Activated CD8-positive, alpha-beta T cell treated with anti-CD3 and anti-CD28 coated beads, Interleukin-2, amount 10 ng/mL, durations not matched to agents 7 days and 5 days (primary cell): ENCODE measurements at places on chromosomes 7 and 10.

- no peaks in the 10 kb centered on the region for H3K27me3 ChIP-seq
- H3K4me1 ChIP-seq = peaks cover 8% of the 10 kb centered on the region
- H3K4me3 ChIP-seq = no peak overlapping the region
- H3K36me3 ChIP-seq = no peaks in the 10 kb centered on the region
These were observed 3.5 kb upstream of the COMTD1 start for GRCh38 chr10:75239096-75239790.

GRCh38 chr7:41999736-42000283 lies 237.2 kb downstream of the GLI3 start:
- no peak overlapping the region for H3K4me3 ChIP-seq
- no peaks in the 10 kb centered on the region for H3K27me3 ChIP-seq
- H3K27ac ChIP-seq = no peak overlapping the region
- H3K4me1 ChIP-seq = no peaks in the 10 kb centered on the region
- no peak for DNase-seq
- no peaks in the 10 kb centered on the region for H3K36me3 ChIP-seq

DNA sequence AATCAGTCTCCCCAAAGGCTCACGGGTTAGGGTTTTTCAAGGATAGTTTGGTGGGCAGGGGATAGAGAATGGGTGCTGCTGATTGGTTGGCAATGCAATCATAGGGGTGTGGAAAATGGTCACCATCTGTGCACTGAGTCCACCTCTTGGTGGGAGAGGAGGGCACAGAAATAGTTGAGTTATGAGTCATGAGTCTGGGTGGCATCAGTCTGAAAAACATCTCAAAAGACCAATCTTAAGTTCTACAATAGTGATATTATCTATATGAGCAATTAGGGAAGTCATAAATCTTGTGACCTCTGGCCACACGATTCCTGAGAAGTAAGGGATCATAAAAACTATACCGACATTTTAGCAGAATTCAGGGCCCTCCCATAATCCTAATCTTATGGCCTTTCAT lies 62.7 kb downstream of the LGI1 start:
- no peak overlapping the region for H3K4me3 ChIP-seq
- no peak overlapping the region for H3K27ac ChIP-seq
- no peak for DNase-seq
- no peaks in the 10 kb centered on the region for H3K4me1 ChIP-seq

DNA sequence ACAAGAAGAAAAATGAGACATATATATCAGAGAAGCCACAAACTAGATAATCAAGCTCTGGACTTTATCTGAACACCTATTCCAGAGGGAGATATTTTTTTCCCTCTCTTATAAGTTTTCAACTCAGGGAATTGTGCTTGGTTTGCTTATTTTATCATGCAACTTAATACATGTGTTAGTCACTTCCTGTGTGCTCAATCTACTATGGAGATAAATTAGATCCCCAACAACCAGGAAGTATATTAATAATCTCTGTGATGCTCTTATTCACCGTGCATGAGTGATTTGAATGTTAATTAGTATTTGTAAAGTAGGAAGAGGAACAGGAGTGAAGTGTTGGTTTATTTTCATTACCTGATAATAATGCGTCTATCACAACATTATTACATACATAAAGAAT lies 38.8 kb upstream of the ZNF365 start:
- no peaks in the 10 kb centered on the region for H3K4me1 ChIP-seq
- DNase-seq = no peak
- no peak overlapping the region for H3K27ac ChIP-seq
- H3K36me3 ChIP-seq = no peaks in the 10 kb centered on the region
- H3K4me3 ChIP-seq = no peak overlapping the region
- H3K27me3 ChIP-seq = peaks cover 7% of the 10 kb centered on the region

DNA sequence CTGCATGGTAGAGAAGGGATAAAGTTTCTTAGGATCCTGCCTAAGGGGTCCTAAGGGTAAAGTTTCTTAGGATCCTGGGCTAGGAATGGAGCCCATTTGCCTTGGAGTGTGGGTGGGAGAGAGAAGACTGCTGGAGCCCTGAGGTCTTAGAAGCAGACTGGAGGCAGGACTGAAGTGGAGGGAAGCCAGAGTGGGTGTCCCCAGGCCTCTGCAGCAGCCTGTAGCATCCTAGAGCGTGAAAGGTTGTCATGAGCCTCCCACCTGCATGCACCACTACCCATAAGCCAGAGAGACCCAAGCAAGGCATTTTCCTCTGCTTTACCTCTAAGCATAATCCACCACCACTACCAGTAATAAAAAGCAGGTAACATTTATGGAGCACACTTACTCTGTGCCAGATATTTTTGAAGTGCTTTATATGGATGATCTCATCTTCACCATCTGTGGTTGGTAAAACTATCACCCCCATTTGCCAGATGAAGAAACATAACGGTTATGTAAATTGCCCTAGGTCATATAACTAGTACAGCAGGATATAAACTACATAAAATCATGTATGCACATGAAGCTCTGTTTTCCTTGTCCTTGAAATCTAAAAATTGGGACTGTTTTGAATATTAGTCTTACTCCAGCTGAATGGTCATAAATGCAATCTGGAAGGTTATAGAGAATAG lies 103.5 kb upstream of the CCDC6 start:
- H3K36me3 ChIP-seq = no peaks in the 10 kb centered on the region
- H3K4me1 ChIP-seq = no peaks in the 10 kb centered on the region
- H3K27me3 ChIP-seq = peaks cover 7% of the 10 kb centered on the region

GRCh38 chr7:22821702-22822485 lies 755 bp downstream of the TOMM7 start:
- peaks cover 41% of the 10 kb centered on the region for H3K4me1 ChIP-seq
- H3K27ac ChIP-seq = peak overlapping the region; percentile 89

DNA sequence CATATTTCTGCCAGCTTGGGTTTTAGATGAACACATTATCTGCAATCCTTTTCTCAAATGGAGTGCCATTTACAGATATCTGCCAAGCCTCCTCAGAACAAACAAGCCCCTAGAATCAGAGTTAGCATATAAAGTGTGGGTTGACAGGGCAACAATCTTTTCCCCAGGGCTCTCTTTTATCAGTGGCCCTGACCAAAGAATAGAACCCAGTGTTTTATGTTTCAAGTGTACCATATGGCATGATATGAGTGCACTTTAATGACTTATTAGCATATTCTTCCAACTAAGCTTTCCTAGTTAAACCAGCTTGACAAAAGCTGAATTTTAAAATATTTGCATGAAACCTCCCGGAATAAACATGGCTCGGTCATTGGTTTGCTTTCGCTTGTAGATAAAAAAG lies 57.3 kb downstream of the EVX1 start:
- H3K36me3 ChIP-seq = no peaks in the 10 kb centered on the region
- H3K27ac ChIP-seq = no peak overlapping the region
- DNase-seq = no peak
- H3K4me3 ChIP-seq = no peak overlapping the region
- peaks cover 10% of the 10 kb centered on the region for H3K4me1 ChIP-seq

DNA sequence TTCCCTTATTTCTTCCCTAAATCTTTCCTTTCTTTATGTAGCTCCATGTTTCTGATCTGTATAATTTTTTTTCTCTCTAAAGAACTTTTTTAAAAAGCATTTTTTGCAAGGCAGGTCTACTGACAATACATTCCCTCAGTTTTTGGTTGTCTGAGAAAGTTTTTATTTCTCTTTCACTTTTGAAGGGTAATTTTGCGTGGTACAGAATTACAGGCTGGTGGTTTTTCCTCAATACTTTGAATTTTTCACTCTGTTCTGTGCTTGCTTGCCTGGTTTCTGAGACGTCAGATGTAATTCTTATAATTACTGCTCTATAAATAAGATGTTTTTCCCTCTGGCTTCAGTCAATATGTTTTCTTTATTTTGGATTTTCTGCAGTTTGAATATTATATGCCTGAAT lies 205.4 kb upstream of the VSTM2A start:
- no peak for DNase-seq
- no peak overlapping the region for H3K4me3 ChIP-seq
- H3K4me1 ChIP-seq = no peaks in the 10 kb centered on the region
- H3K36me3 ChIP-seq = no peaks in the 10 kb centered on the region
- no peaks in the 10 kb centered on the region for H3K27me3 ChIP-seq
- no peak overlapping the region for H3K27ac ChIP-seq

DNA sequence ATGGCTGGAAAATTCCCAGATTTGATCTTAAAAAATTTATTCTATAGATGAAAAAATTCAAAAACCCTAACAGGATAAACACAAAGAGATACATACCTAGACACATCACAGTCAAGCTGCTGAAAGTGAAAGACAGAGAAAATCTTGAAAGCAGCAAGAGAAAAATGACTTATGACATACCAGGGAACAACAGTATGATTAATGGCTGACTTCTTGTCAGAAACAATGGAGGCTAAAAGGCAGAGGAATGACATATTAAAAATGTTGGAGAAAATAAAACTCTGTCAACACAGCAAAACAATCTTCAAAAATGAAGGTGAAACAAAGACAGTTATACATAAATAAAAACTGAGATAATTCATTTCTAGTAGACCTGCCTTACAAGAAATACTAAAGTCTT lies 442.7 kb downstream of the IPMK start:
- no peak for DNase-seq
- no peak overlapping the region for H3K27ac ChIP-seq
- no peaks in the 10 kb centered on the region for H3K36me3 ChIP-seq

GRCh38 chr10:80411267-80411668 lies 2.9 kb downstream of the PRXL2A start:
- H3K27ac ChIP-seq = no peak overlapping the region
- peaks cover 2% of the 10 kb centered on the region for H3K36me3 ChIP-seq
- no peak for DNase-seq

GRCh38 chr7:128217967-128218652 lies 23.0 kb upstream of the LEP start:
- DNase-seq = no peak
- peaks cover 38% of the 10 kb centered on the region for H3K27me3 ChIP-seq
- H3K4me3 ChIP-seq = no peak overlapping the region
- H3K27ac ChIP-seq = no peak overlapping the region
- H3K4me1 ChIP-seq = peaks cover 4% of the 10 kb centered on the region

GRCh38 chr7:16774294-16774693 lies 20.7 kb downstream of the TSPAN13 start:
- no peak for DNase-seq
- peaks cover 3% of the 10 kb centered on the region for H3K27me3 ChIP-seq
- H3K36me3 ChIP-seq = no peaks in the 10 kb centered on the region
- no peaks in the 10 kb centered on the region for H3K4me1 ChIP-seq

GRCh38 chr10:103917302-103918052 lies 507 bp downstream of the STN1 start:
- H3K27me3 ChIP-seq = no peaks in the 10 kb centered on the region
- no peak for DNase-seq
- peaks cover 44% of the 10 kb centered on the region for H3K4me1 ChIP-seq
- H3K4me3 ChIP-seq = peak overlapping the region; percentile 98
- H3K36me3 ChIP-seq = peaks cover 50% of the 10 kb centered on the region

GRCh38 chr10:11742009-11742778 lies at the start of gene ECHDC3:
TSS of gene ECHDC3 (plus strand) at chr10:11742382. CDS start at chr10:11742577, 195 bp downstream.
- peaks cover 4% of the 10 kb centered on the region for H3K4me1 ChIP-seq
- H3K4me3 ChIP-seq = peak within 1 kb of the TSS; percentile 71
- DNase-seq = peak; percentile 59
- H3K36me3 ChIP-seq = no peaks in the 10 kb centered on the region
- no peak within 1 kb of the TSS for H3K27ac ChIP-seq

- H3K4me1 ChIP-seq = no peaks in the 10 kb centered on the region
- no peak overlapping the region for H3K27ac ChIP-seq
- peaks cover 7% of the 10 kb centered on the region for H3K27me3 ChIP-seq
- no peak for DNase-seq
These were observed 448.1 kb upstream of the PODXL start for GRCh38 chr7:132004529-132004928.
